SJCRH30 (cell line): ENCODE measurements at places on chromosomes 12 and 14. TPM values are rescaled to one million over a fixed set of nuclear protein-coding genes. Genes with fewer than 3 reads are reported as not detected.

The PLBD2 gene
- total RNA-seq: 2.9 and 4.1 TPM in 2 replicates

The PMCH gene
- not detected in 2 replicates for total RNA-seq

The CLEC6A gene
- not detected in 2 replicates for total RNA-seq

DNA sequence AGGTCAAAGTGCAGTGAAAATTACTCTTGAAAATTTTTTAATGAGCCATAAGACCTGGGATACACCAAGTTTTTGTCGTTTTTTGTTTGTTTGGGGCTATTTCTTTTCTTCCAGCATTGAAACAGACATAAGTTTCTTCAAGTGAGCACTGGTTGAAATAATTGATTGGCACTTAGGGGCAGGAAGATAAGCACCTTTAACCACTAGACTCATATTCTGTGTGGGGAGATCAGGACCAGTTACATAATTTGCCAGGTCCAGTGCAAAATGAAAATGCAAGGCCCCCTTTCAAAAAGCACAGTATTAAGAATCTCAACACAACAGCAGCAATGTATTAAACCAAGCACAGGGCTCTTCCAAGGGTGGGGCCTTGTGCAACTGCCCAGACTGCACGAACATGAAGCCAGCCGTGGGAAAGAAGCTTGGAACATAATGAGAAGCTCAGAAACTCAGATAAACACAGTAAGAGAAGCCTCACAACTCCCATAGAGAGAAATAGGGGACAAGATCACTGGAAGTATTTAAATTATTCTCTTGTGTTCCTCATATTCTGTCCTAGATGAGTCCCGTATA lies 3.2 kb upstream of the TCP11L2 start:
- H3K4me3 ChIP-seq: no peak overlapping the region
- H3K36me3 ChIP-seq: no peaks in the 10 kb centered on the region
- no peak overlapping the region for H3K27ac ChIP-seq
- H3K4me1 ChIP-seq: no peaks in the 10 kb centered on the region
- DNase-seq: no peak

The TAS2R20 gene
- 0.86 and 3.9 TPM in 2 replicates for total RNA-seq

DNA sequence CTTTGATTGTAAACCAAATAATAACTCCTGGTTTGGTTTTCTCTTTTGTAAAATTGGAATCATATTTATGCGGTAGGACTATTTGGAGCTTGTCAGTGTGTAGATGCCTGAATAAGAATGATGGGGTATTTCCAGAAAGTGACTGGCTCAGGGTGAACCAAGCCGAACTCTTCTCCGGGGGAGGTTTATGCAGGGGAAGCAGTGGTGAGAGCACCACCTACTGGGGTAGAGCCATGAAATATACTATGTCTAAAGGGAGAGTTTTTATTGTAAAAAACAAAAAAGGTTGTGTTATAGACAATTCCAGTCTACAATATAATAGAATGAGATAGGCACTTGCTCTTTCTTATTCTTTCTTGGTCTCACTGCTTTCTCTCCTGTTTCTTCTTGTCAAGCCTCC lies 222.9 kb upstream of the SLC16A7 start:
- no peak overlapping the region for H3K27ac ChIP-seq
- no peaks in the 10 kb centered on the region for H3K36me3 ChIP-seq
- no peak for DNase-seq
- no peak overlapping the region for H3K4me3 ChIP-seq
- H3K4me1 ChIP-seq: no peaks in the 10 kb centered on the region
- no peaks in the 10 kb centered on the region for H3K27me3 ChIP-seq

DNA sequence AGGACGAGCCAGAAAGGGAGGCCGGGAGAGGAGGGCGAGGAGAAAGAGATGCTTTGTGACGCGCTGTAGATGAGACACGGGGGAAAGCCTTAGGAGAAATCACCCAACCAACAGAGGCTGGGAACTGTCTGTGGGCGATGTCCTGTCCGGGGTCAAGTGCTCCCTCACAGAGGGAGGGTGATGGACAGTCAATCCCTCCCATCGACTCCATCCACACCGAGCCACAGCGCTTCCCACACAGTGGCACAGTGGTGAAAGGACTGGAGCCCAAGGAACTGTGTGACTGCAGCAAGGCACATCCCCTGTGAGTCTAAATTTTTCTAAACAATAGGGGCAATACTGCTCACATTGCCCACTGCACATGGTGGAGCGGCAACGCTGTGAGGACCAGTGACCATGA lies 89.1 kb downstream of the TTC7B start:
- peaks cover 9% of the 10 kb centered on the region for H3K36me3 ChIP-seq
- no peaks in the 10 kb centered on the region for H3K27me3 ChIP-seq
- no peak for DNase-seq

GRCh38 chr12:104460973-104461698 lies 4.4 kb downstream of the CHST11 start:
- H3K36me3 ChIP-seq: 0 out of 2 replicates have a peak, but pooled peaks cover 3% of the 10 kb centered on the region
- DNase-seq: no peak
- H3K4me3 ChIP-seq: no peak overlapping the region

DNA sequence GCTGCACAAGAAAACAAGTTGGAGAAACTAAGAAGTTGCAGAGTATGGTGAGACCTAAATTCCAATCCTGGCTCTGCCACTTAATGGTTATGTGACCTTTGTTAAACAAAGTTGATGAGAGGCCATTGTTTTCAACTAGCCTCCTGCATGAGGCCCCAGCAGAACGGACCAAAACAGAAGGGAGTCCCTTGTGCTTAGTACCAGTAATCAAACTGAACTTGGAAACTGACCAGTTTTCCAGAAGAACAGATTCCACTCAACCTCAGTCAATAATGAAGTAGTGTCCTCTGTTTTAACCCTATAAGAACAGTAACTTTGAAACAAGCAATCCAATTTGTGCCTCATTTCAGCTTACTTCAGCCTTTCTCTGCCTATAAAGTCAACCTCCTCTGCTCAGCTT lies 69.9 kb downstream of the C12orf56 start:
- no peak overlapping the region for H3K27ac ChIP-seq
- H3K27me3 ChIP-seq: no peaks in the 10 kb centered on the region
- H3K4me3 ChIP-seq: no peak overlapping the region
- no peak for DNase-seq

- H3K27ac ChIP-seq: no peak overlapping the region
- peaks cover 20% of the 10 kb centered on the region for H3K4me1 ChIP-seq
- DNase-seq: no peak
- peaks cover 2% of the 10 kb centered on the region; the same call in 1 of the 2 replicates for H3K27me3 ChIP-seq
- H3K36me3 ChIP-seq: no peaks in the 10 kb centered on the region
These were observed 95.0 kb downstream of the IRF2BPL start for GRCh38 chr14:76933515-76933914.
